ENCODE measurements at places on chromosomes 3 and 15.

- DNase-seq: no peak
Observed at GRCh38 chr3:189771842-189772450, 140.8 kb downstream of the TP63 start.

GRCh38 chr3:18580268-18580667 lies 155.1 kb upstream of the SATB1 start:
- peak; percentile 41 for DNase-seq

- peak; percentile 46 for DNase-seq
Observed at GRCh38 chr3:50155891-50156290, 767 bp downstream of the SEMA3F start.

- no peak for DNase-seq
Observed at GRCh38 chr3:192408647-192409200, 318.6 kb downstream of the FGF12 start.

DNA sequence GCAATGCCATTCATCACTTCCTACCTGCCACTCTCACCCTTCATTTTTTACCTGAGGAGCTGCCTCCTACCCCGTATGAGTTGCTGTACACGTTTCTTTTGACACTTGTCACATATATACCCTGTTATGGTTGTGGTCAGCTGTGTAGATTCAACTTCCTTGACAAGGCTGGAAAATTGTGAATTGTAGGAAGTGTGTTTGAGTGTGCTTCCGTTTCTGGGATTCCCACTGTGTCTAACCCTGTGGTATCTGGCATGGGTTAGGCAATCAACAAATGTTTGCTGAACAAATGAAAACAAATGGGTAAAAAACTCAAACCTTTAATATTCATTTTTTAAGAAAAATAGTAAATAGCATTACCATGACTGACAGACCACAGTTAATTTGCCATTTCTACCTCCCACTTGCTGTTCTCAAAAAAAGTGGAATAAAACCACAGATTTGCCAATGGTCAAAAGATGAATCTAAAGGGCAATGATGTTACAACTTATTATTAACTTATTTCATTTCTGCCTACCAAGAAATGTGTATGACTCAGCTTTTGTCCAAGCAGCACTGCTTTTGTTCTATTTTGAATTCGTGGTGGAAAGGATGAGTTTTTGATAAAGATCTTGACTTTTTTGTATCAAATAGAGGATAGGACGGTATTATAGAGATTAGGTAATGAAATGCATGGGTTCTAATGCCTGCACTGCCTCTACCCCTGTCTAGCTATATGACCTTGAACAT lies 404.6 kb downstream of the LPP start:
- peak; percentile 8 for DNase-seq

DNA sequence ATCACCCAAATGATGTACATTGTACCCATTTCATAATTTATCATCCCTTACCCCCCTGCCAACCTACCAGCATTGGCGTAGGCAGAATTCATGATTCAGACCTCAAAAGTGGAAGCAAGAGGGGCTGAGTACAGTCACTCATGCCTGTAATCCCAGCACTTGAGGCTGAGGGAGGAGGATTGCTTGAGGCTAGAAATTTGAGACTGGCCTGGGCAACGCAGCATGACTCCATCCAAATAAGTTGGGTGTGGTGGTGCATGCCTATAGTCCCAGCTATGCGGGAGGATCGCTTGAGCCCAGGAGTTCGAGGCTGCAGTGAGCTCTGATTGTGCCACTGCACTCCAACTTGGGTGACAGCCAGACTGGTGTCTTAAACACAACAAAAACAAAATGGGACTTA lies 10.4 kb downstream of the TTC14 start:
- DNase-seq: peak; percentile 41

GRCh38 chr3:23583980-23584740 lies 221.6 kb upstream of the UBE2E1 start:
- DNase-seq: no peak

Data from MCF 10A (cell line).